Activated T-cell treated with anti-CD3 and anti-CD28 coated beads, Interleukin-2, amount 50 U/mL, for 24 hours (primary cell): ENCODE measurements at places on chromosomes 12 and 14.
A peak's percentile ranks its signal among the peaks of the same experiment; 100 is the strongest.

DNA sequence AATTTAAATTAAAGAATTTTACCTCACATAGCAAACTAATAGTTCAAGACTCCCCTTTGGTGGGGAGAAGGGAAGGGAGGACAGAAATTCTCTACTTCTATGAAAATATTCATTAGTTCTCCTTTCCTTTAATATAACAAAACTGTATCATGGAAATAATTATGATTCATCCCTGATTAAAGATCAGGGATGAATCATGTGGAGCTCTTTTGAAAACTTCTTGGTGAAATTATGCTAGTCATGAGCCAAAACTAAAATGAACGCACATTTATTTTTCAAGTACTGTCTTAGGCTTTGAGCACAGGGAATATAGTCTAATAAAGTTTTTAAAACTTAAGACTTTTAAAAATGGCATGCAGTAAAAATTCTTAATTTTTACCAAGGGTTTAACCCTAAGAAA lies 17.1 kb downstream of the TMBIM4 start:
- peaks cover 42% of the 10 kb centered on the region for H3K4me1 ChIP-seq
- peaks cover 65% of the 10 kb centered on the region for H3K36me3 ChIP-seq
- peak overlapping the region; percentile 33 for H3K27ac ChIP-seq
- no peak overlapping the region for H3K4me3 ChIP-seq
- DNase-seq, result no peak

DNA sequence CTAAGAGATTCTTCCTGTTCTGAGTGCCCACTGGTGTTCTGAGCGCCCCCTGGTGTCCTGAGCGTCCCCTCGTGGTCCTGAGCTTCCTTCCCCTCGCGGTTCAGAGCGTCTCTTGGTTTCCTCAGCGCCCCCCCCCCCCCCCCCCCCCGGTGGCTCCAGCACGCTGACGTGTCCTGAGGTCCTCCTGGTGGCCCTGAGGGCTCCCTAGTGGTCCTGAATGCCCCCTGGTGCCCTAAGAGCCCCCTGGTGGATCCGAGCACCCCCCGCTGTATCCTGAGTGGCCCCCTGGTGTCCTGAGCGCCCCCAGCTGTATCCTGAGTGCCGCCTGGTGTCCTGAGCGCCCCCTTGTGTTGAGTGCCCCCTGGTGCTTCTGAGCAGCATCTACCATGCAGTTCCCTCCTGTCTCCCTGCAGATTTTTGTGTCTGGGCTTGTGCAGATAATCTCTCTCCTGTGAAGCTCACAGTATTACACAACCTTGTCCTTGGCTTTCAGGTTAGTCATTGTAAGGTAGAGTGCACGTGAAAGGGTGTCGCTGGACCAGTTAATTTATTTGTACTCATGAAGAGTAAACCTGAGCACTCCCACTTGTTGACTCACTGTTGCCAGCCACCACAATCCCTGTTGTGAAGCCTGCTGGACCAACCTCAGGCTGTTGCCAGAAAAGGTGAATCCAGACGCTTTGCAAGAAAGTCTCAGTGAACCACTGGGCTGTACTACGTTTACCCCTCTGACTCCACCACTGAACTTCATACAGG lies 1168.4 kb downstream of the TMEM121 start:
- no peaks in the 10 kb centered on the region for H3K36me3 ChIP-seq
- no peaks in the 10 kb centered on the region for H3K27me3 ChIP-seq
- H3K27ac ChIP-seq, result peak overlapping the region; percentile 52
- H3K4me1 ChIP-seq, result peaks cover 26% of the 10 kb centered on the region
- H3K4me3 ChIP-seq, result peak overlapping the region; percentile 50

DNA sequence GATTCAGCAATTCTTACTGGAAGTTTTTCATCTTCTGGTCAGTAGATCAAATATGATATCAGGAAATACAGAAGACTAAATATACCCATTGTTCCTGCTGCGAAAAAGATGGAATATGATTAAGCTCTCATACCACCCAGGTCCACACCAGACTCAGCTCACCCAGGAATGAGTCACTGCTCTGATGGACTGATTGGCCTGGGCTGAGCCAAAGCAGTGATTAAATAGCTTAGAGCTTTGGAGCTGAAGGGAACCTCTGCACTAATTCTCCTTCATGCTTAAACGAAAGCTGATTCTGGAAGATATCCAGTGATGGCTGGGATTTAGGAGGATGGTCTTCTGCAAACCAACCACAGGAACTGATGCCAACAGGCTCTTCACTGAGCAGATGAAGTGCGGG lies 62.0 kb upstream of the SYT1 start:
- no peaks in the 10 kb centered on the region for H3K27me3 ChIP-seq
- no peak overlapping the region for H3K27ac ChIP-seq
- no peaks in the 10 kb centered on the region for H3K36me3 ChIP-seq

DNA sequence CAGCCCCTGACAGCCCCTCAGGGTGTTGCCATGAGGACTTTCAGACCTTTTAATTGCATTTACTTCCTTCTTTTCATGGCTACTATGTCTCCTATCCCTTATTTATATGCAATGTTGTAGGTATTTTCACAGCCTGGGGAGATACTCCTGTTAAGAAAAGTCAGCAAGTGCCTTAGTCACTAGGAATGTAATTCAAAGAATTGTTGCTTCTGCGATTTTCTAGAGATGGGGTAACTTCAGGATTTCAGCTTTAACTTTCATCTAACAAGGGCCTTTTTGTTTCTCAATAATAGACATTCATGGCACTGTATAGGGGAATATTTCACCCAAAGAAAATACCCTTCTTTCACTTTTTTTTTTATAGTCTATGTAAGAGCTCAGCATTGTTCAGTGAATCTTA lies 533.3 kb upstream of the MIS18BP1 start:
- no peaks in the 10 kb centered on the region for H3K36me3 ChIP-seq
- H3K27me3 ChIP-seq, result no peaks in the 10 kb centered on the region
- no peaks in the 10 kb centered on the region for H3K4me1 ChIP-seq
- H3K27ac ChIP-seq, result no peak overlapping the region
- DNase-seq, result no peak
- no peak overlapping the region for H3K4me3 ChIP-seq

DNA sequence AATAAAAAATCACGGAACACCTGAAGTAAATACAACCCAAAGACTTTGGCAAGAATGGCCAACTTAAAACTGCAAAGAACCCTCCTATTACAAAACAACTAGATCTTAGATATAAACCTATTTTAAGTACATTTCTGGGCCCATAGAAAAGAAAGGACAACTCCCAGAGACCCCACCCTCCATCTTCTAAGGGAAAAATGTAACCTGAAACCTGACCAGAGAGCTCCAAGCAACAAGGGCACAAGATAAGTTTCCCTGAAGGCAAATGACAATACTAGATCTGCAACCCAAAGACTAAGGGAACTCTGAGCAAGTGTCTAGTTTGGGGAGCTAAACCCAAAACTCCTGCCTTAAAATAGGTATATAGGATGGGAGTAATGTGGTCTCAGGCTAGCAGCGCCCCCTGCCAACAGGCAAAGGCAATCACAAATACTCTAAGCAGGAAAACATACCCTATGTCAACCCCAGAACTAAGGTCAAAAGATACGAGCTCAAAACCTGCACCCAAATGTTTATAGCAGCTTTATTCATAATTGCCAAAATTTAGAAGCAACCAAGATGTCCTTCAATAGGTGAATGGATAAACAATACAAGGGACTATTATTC lies 218.9 kb downstream of the ITPR2 start:
- H3K27ac ChIP-seq, result no peak overlapping the region
- no peaks in the 10 kb centered on the region for H3K27me3 ChIP-seq
- no peak for DNase-seq
- no peaks in the 10 kb centered on the region for H3K4me1 ChIP-seq

- H3K4me1 ChIP-seq, result no peaks in the 10 kb centered on the region
- H3K4me3 ChIP-seq, result no peak overlapping the region
- DNase-seq, result no peak
- no peaks in the 10 kb centered on the region for H3K36me3 ChIP-seq
Observed at GRCh38 chr12:78185651-78186050, 355.0 kb downstream of the NAV3 start.

DNA sequence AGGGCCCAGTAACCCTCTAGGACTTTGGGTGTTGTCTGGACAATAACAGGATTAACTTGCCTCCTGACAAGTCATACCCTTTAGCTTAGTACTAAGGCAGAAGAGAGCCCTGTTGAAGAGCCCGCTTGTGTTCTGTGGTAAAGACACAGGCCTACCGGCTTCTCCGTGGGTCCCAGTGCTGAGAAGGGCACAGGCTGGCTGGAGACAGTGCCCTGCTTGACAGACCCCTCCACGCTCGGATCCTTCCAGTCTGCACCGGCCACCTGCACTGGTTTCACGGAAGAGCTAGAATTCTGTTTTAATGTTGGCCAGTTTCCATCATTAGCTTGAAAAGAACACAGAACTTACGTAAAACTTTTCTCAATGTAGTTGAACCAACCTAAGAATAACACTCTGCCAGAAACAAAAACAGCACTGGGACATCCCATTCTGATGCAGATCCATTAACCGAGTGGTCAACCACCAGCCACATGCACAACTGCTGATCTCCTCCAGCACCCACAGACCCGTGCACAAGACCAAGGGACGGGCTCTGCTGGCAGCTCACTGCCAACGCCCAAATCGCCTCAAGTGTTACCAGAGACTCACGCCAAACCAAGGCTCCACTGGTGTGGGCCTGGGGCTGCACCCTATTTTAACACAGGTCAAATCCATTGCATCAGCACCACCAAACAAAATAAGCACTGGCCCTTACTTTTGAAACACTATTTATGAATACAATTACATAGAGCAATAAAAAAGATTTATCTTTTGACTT lies 27.1 kb downstream of the ZFYVE21 start:
- no peak for DNase-seq
- peak overlapping the region; percentile 29 for H3K27ac ChIP-seq
- no peaks in the 10 kb centered on the region for H3K4me1 ChIP-seq
- no peaks in the 10 kb centered on the region for H3K27me3 ChIP-seq
- peaks cover 50% of the 10 kb centered on the region for H3K36me3 ChIP-seq
- H3K4me3 ChIP-seq, result no peak overlapping the region

DNA sequence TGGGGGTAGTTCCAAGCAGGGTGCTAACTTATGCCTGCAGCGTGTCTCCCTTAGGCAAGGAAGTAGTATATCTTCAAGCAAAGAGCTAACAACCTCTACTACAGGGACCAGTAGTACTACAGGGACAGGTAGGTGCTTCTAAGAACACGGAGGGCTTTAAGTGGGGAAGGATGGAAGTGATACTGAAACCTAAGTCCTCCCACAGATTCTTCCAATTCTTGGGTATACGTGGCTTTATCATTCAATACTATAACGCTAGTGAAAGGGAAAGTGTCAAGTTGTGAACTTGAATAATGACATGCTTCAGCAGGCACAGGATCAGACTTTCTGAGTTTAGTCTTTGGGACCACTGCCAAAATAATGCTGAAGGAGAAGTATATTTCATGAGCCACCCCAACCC lies 241.7 kb downstream of the CEP128 start:
- H3K4me3 ChIP-seq, result no peak overlapping the region
- peaks cover 6% of the 10 kb centered on the region for H3K36me3 ChIP-seq
- H3K27me3 ChIP-seq, result no peaks in the 10 kb centered on the region

GRCh38 chr12:124762384-124762783 lies 101.3 kb downstream of the SCARB1 start:
- peaks cover 6% of the 10 kb centered on the region for H3K36me3 ChIP-seq
- H3K27ac ChIP-seq, result peak overlapping the region; percentile 86
- DNase-seq, result no peak
- H3K27me3 ChIP-seq, result peaks cover 12% of the 10 kb centered on the region

- H3K4me1 ChIP-seq, result peaks cover 35% of the 10 kb centered on the region
- peaks cover 85% of the 10 kb centered on the region for H3K36me3 ChIP-seq
- H3K4me3 ChIP-seq, result no peak overlapping the region
- peak; percentile 13 for DNase-seq
- H3K27ac ChIP-seq, result no peak overlapping the region
Observed at GRCh38 chr12:49014547-49014946, 4.0 kb downstream of the PRKAG1 start.

DNA sequence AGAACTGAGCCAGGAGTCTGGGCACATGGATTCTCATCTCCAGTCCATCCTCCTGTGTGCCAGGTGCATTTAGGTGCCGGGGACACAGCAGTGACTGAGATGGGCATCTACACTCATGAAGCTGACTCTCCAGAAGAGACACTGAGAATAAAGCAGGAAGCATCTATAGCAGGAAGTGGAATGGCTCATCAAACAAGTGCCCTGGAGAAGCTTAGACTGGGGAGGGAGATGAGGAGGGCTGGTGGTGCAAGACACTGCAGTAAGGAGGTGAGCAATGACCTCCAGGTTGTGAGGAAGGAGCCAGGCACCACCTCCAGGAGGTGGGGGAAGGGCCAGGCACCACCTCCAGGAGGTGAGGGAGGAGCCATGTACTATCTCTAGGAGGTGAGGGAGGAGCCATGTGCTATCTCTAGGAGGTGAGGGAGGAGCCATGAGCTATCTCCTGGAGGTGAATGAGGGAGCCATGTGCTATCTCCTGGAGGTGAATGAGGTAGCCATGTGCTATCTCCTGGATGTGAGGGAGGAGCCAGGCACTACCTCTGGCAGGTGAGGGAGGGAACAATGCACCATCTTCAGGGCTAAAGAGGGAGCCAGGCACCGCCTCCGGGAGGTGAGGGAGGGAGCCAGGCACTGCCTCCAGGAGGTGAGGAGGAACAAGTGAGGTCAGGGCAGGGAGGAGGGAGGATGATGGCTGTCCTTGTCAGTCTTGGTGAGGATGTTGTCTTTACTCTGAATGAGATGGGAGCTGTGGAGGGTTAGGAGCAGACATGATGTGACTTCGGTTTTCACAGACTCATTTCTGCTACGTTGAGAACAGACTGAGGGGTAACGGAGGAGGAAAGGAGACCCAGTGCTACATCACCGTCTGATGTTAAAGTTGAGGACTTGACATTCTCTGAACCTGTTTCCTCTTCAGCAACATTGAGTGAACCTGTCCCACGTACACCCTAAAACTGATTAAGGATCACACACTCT lies 961.9 kb upstream of the TMEM132C start:
- no peak for DNase-seq
- H3K4me1 ChIP-seq, result no peaks in the 10 kb centered on the region
- H3K4me3 ChIP-seq, result no peak overlapping the region
- no peak overlapping the region for H3K27ac ChIP-seq

GRCh38 chr14:46490238-46490685 lies 161.3 kb downstream of the RPL10L start:
- no peaks in the 10 kb centered on the region for H3K36me3 ChIP-seq
- DNase-seq, result no peak
- no peak overlapping the region for H3K27ac ChIP-seq
- no peaks in the 10 kb centered on the region for H3K27me3 ChIP-seq
- H3K4me3 ChIP-seq, result no peak overlapping the region

DNA sequence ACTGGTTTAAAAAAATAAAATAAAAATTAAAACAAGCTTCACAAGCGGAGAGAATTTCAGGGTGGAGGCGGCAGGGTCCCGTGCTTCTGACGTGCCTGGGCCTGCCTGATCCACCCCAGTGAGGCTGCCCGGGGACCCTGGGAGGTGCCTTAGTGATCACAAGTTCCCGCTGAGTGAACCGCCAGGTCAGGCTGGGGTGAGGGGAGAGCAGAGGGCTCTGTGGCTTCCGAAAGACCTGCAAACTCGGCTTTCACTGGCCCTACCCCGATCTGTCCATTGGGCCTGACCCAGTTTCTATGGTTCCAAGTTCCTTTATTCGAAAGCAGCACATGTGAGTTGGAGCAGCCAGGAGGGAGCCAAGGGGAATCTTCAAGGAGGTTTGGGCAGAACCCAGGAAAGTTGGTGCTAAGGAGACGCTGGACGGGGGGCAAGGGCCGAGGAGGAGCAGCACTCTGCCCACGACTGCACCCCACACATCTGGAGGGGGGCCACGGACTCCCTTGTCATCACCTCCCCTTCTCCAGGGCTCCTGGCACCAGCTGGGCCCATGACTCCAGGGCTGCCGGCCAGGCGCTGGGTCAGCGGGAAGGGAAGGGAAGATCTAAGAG lies 12.9 kb downstream of the MMP14 start:
- DNase-seq, result no peak
- peaks cover 21% of the 10 kb centered on the region for H3K4me1 ChIP-seq
- H3K36me3 ChIP-seq, result no peaks in the 10 kb centered on the region
- peaks cover 29% of the 10 kb centered on the region for H3K27me3 ChIP-seq
